Renal pelvis (tissue), 12 donors: ENCODE measurements at places on chromosomes 16 and 17. TPM values are rescaled to one million over a fixed set of nuclear protein-coding genes. Genes with fewer than 3 reads are reported as not detected.

DNA sequence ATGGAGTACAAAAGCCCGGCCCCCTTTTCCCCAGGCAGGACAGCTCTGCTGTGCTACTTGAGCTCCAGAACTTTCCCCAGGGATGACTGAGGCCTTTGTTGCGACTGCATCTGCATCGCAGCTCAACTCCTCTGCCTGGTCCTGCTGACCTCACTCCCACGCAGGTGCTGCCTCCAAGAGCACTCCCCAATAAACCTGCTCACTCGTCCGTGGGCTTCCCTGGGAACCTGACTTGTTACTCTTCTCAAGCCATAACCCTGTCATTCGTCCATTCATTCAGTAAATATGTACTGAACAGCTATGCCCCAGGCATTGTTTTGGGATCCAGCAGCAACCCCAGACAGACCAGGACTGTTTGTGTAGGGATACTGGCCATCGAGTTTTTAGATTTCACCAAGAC lies 11.6 kb upstream of the RMI2 start:
- peak; percentile 80 for DNase-seq

DNA sequence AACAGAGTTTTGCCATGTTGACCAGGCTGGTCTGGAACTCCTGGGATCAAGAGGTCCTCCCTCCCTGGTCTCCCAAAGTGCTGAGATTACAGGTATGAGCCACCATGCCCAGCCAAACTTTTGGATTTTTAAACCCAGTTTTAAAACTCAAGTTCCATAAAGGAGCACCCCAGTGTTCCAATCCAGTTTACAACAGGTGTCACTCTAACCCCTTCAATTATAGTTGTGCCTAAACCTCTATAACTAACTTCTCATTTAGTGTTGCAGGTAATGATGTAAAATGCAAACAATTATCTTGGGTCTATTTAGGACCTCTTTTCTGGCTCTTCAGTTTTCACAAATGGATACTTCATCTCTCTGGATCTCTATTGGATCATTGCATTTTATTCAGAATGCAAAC lies 7.8 kb upstream of the ADAP2 start:
- DNase-seq, result no peak

GRCh38 chr17:51546114-51546513 lies 285.8 kb downstream of the UTP18 start:
- no peak for DNase-seq

DNA sequence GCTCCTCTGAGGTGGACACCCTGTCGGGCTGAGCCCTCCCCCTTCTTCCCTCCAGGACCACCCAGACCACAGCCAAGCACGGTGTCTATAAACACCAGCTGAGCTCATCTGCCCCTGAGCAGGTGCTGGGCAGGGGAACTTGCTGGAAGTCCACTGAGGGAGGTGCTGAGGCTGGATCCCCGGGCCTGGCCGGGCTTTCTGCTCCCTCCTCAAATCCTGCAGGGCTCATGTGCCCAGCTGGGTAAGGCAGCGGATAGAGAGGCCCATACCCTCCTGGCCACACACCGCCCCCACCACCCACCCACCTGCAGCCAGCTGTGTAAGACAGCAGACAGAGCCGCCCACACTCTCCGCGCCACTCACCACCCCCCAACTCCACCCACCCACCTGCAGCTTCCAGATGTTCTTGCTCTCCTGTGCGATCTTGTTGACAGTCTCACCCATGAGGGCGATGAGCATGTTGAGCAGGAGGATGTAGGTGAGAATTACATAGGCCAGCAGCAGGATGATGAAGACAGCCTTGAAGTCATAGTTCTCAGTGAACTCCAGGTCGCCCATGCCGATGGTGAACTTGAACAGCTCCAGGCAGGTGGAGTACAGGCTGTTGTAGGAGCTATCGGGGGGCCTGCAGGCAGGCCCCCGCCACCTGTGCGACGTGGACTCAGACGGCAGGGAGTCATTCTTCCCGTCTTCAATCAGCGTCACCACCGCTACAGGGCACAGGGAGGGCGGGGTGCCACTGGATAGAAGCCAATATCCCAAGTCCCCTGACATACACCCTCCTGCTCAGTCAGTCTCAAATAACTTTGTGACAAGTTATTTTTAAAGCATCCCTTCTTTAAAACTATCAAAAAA lies 15.9 kb upstream of the TRPV3 start:
- no peak for DNase-seq

DNA sequence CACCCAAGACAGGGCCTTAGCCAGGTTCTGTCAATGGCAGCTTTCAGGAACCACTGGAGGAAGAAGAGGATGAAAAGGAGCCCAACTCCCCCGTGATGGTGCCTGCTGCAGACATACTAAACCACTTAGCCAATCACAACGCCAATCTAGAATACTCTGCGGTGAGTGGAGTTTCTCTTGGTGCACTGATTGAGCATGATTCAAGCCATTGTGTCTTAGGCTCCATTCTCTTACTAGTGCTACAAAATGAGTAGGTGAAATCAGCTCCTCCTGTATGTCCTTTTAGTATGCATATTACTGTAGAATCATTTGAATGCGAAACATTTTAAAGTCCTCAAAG lies 1.4 kb downstream of the SETD6 start:
- DNase-seq, result no peak

DNA sequence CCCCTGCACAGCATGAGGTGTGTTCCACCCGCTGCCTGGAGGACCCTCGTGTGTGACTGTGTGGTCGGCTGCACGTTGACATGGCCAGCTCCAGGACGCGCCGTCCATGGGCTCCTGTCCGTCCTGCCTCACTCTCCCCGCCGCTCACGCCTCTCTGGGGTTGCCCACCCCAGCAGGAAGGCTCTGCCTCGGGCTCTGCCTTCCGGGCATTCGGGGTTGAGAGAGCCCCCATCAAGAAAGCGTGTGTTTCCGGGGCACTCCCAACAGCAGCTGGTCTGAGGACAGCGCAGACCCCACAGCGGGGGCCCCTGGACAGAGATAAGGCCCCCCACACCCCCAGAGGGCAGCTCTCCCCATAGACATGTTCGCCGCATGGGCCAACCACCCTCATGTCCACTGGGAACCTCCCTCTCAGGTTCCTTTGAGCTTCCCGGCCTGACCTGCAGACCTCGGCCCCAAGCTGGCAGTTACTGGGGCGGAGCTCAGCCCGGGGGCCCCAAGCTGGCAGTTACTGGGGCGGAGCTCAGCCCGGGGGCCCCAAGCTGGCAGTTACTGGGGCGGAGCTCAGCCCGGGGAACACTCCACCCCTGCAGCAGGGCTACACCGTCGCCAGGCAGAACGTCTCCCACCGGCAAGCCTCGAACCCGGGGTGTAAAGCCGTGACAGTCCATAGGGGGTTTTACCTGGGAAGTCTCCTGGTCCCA lies 8.4 kb upstream of the PIEZO1 start:
- DNase-seq, result no peak

GRCh38 chr17:37305406-37305905 lies 70.3 kb upstream of the C17orf78 start:
- DNase-seq, result no peak

The TBC1D3K gene
- polyA plus RNA-seq, result not detected

The RBFOX1 gene
- 3.4 TPM for polyA plus RNA-seq

The CD300LB gene
- polyA plus RNA-seq, result not detected

The DCAF7 gene
- polyA plus RNA-seq, result 112 TPM

The C17orf50 gene
- 0.09 TPM for polyA plus RNA-seq

The CDK3 gene
- 17.4 TPM for polyA plus RNA-seq
